ENCODE measurements at places on chromosomes 1 and 21.

GRCh38 chr1:166330096-166330495, 163.3 kb upstream of the FAM78B start:
- DNase-seq: no peak

DNA sequence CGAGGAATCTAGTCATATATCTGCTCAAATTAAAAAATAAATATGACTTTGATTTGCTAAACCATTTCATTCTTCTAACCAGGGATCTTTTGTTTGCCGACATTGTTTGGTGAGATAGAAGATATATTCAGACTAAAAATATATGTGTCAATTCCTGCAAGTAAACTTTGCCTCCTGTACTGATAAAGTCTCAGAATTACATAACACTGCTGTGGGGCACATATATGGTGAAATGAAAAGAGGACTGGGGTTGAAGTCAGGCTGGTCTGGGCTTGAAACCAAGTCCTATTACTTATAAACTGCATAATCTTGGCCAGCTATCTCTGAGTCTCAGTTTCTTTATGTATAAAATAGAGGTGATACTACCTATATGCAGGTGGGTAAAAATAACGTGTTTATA, 9.8 kb downstream of the SCMH1 start:
- no peak for DNase-seq

- DNase-seq: no peak
These were observed 835.0 kb upstream of the NCAM2 start for GRCh38 chr21:20163167-20163566.

DNA sequence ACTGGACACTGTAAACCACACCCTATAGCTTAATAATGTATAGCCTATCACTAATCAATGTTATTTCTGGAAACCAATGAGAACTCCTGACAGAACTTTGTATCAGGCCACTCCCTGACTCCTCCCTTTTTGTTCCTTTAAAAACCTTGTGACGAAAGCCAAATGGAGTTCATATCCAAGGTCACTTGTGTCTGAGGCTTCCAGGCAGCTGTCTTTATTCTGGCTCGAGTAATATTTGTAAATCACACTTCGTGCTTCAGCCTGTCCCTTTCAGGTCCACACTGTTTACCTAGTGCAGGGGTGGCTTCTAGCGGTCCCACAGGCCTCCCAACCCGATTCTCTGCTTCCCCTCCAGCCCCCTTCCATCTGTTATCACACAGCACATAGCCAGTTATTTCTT, 16.2 kb upstream of the CAPN9 start:
- DNase-seq: no peak

DNA sequence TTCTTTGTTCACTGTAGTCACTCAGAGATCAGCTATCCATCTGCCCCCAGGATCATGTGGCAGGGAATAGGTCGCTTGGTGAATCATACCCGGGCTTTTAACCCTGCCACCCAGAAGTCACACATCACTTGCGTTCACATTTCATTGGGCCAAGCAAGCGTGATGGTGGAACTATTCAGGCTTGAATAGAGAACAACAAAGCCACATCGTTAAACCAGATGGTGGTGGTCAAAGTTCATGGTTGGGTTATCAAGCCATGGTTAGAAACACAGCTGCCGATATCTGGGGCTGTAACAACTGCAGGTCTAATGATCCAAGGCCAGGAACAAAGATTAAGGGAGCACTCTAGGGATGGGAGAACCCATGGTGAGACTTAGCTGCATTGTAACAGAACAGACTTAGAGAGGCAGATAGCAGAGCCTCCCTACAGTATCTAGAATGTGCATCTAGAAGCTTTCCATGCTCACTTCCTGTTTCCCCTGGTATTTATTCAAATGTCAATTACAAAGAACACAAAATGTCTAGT, 40.0 kb upstream of the PTPRC start:
- peak; percentile 68 for DNase-seq

DNA sequence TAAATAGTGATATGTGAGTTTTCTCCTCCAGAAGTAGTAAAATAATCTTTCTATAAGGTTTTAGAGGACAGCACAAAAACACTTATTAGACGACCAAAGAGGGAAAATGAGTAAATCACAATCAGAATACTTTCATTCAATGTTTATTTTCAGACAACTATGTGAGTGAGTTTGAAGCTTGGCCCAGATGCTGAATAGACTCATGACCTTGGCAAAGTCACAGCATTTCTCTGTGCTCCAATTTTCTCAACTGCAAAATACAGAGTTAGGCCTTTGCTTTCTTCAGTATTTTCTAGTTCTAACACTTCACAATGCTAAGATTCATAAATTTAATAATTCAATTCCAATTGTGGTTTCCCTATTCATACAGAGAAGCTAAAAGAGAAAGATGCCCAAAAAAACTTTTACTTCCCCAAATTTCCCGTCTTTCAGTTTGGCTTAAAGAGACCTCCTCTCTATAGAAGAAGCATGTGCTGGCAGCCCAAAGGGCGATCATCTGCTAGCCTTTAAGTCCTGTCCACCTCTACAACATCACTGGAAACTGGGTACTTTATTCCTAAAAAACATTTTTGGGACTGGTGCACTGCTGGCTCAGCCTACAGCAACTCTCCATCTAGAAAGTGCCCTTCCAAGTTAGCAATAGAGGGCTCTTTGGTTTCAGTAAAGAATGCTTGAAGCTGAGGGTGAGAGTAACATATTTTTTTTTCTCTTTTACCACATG, 116.8 kb upstream of the GORAB start:
- DNase-seq: no peak

DNA sequence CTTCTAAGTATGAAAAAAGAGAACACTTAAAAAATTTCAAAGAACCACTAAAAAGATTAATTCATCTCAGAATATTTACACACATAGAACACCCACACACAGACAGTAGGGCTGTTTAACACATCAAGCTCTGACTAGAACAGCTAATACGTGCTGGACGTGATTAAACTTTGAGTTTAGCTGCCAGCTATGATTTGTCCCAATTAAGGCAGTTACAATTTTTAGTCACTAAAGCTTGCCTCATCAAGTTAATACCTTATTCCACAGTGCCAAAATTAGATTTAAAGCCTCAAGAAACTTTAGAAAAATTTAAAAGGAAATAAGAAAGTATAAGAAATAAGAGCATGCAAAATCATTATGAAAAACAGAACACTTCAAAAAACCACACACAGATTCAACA, 18.9 kb downstream of the SLC16A1 start:
- DNase-seq: no peak

GRCh38 chr1:99599678-99600175, 46.2 kb upstream of the PALMD start:
- DNase-seq: peak; percentile 94

DNA sequence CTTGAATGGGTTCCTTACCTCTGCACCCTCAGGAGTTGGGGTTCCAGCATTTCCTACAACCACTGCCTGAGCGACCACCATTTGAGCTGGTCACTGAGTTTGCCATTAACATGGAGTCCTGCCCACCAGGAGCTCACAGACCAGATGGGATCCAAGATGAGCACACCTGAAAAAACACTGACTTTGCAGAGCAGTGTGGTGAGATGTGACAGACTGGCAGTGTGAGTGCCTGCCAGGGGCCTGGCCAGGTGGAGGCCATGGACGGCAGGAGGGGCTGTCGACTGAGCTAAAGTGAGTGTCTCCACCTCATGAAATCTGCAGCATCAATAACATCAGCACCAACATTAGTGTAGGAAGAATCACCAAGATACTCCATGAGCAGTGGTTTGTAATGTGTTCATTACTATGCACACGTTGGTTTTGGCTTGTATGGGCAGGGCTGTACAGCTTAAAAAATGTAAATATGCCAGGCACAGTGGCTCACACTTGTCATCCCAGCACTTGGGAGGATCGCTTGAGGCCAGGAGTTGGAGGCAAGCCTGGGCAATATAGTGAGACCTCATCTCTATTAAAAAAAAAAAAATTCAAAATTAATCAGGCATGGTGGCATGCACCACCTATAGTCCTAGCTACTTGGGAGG, 12.2 kb upstream of the MIXL1 start:
- DNase-seq: no peak
